Astrocyte of the hippocampus (primary cell): ENCODE measurements at places on chromosomes 12 and 14.

- peak; percentile 90 for DNase-seq
Measured at GRCh38 chr12:27142101-27142721, 59.8 kb upstream of the C12orf71 start.

DNA sequence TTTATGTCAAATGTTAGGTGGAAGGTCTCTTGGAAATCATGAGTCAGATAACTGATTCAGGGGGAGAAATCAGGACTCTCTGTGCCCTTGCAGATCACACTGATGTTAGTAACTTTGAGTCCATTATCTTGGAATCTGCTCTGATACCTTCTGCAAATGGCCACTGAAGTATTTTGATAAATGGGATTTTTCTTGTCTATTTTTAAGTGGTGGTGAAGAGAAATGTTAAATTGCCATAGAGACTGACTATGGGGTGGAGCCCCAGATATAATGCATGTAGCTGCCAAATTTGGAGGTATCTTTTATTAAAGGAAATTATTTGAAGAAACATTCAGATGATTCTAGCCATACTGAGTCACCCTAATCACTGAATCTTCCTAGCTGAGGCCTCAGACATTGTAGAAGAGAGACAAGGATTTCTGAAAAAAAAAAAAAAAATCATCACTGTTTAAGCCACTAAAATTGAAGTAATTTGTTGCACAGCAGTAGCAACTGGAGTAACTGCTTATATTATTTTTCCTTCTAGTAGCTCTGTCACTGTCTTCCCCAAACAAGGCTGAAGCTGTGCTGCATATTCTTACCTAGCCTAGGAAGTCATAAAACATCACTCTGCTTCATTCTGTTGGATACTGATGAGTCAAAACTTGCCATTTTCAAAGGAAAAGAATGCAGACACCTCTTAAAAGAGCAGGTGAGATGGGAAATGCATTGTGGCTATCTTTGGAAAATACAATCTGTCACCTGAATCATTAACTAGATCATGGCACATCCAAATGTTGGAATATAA is 36.0 kb upstream of the CLEC14A start:
- DNase-seq: peak; percentile 6

GRCh38 chr14:104431351-104431928 is 148.1 kb upstream of the C14orf180 start:
- no peak for DNase-seq

DNA sequence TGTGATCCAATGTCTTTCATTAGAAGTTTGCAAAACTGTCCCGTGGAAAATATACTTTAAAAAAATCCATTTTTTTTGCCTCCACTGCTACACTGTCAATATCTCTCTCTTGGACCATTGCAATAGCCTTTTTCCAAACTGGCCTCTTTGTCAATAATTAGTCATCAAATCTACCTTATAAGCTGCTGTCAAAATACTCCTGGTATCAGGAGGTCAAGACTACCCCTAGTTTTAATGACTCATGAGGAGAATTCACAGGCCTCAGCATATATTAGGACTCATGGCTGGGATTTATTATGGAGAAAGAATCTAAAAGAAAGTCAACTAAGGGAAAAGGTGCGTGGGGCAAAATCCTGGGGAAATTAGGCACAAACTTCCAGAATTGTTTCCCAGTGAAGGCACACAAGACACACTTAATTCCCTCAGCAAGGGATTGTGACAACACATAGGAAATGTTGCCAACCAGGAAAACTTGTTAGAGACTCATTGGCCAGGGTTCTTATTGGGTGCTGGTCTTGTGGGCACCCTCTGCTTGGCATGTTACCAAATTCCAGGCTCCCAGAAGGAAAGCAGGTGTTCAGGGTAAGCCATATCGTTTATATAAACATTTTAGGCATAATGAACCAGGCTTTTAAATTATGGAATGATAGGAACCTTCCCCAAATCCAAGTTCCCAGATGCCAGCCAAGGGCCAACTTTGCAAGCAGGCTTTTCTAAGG is 56.1 kb downstream of the TMEM117 start:
- DNase-seq: no peak

GRCh38 chr14:33996462-33996861 is 45.6 kb upstream of the EGLN3 start:
- DNase-seq: no peak

- no peak for DNase-seq
Measured at GRCh38 chr12:116978791-116979508, 68.2 kb downstream of the FBXW8 start.

DNA sequence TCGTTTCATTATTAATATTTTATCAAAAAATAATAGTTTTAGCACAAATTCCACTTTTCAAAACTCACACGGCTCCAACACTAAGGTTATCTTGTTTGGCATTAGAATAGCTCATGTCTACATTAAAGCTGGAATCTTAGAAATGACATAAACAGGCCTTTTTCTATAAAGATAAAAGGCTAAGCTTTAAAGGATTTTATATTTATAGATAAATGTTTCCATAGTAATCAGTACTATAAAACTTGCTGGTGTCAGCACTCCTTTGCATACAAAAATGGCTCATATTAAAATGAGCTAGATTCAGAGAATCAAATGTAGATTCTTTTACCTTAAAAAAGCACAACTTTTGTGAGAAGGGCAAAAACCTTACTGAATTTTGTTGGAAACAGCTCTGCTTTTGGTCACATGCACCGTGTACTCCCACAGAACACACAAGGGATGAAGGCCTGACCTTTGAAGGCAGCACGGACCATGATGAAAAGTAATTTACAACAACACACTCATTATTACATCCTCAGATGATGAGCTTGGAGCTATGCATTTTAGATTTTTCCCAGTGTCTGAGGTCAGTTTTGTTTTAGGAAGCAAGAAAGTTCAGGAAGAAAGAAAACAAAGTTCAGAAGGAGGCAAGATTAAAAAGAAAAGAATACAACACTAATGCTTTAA is 202.8 kb downstream of the BCAT1 start:
- DNase-seq: no peak

- DNase-seq: peak; percentile 33
Measured at GRCh38 chr14:80213602-80214001, 2.3 kb upstream of the DIO2 start.
